GM23248 (cell line): ENCODE measurements at places on chromosomes 1 and 21. TPM values are rescaled to one million over a fixed set of nuclear protein-coding genes. Genes with fewer than 3 reads are reported as not detected.

The TRIM63 gene
- not detected in 2 replicates for total RNA-seq

DNA sequence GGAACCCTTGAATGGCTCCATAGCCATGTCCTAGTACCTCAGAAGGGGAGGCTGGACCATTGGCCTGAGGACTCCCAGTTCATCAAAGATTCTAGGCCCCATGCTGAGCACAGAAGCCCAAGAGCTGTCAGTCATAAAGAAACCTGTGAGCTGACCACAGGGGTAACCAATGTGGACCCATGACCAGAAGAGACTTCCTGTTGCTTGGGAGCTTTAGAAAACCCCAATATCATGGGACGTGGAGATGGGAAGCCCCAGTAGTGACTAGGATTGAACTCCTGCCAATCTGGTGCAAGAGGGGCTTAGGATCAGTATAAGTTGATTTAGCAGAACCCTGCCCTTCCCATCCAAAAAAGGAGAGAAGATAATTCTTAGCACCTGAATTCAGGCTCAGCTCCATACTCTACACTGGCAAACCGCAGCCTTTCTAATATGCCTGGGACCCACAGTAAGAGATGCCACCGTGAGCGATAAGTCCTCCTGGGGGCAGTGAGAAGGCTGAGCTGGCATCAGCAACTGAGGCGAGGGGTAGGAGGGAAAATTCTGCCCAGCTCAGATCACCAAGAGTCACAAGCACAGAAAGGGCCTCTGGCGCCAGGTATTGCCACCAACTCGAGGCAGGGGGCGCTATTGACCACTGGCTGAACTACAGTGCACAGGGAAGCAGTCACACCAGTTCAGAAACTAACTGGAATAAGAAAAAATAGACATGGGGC, 108.9 kb downstream of the CAPN8 start:
- no peaks in the 10 kb centered on the region; the same call in 1 of the 2 replicates for H3K27me3 ChIP-seq
- DNase-seq = peak; percentile 34

GRCh38 chr21:28150778-28151177, 841.9 kb downstream of the LTN1 start:
- no peak for DNase-seq
- H3K27ac ChIP-seq = no peak overlapping the region
- H3K27me3 ChIP-seq = no peaks in the 10 kb centered on the region
- no peak overlapping the region for H3K4me3 ChIP-seq
- H3K36me3 ChIP-seq = no peaks in the 10 kb centered on the region

The DCST1 gene
- total RNA-seq = not detected in 2 replicates
